Astrocyte of the cerebellum (primary cell): ENCODE measurements at places on chromosomes 2 and 18.

DNA sequence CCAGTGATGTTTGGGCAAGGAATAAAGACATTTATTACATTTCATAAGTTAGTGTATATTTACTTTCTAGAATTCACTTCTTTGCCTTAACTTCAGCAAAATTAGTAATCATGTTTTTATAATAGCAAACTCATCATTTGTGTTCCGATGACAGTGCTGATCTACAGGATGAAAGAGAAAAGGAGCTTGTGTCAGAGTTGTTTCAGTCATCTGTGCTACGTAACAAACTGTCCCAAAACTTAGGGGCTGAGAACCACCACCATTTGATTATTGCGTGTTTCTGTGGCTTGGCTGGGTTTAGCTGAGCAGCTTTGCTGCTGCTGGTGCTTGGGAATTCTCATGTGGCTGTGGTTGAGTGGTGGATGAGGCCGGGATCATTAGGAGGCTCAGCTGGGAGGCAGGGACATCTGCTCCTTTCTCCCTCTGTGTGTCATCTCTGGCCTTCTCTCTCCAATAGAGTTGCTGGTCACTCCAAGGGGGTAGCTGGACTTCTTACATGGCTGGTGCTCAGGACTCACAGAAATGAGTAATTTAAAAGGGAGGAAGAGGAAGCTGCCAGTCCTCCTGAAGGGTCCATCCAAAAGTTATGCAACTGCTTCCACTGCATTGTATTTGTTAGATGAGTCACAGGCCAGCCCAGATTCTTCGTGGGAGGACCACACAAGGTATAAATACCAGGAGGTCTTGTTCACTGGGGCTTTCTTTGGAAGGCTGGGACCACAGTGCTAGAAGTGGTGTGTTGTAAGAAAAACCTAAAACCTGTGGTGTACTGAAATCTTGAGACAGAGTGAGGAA is 43.4 kb upstream of the HAAO start:
- DNase-seq = peak; percentile 99

GRCh38 chr18:60215432-60215831 is 157.1 kb downstream of the MC4R start:
- no peak for DNase-seq

GRCh38 chr2:19810637-19811036 is 91.1 kb downstream of the TTC32 start:
- no peak for DNase-seq

- DNase-seq = no peak
Observed at GRCh38 chr2:6723865-6724604, 141.7 kb downstream of the CMPK2 start.

DNA sequence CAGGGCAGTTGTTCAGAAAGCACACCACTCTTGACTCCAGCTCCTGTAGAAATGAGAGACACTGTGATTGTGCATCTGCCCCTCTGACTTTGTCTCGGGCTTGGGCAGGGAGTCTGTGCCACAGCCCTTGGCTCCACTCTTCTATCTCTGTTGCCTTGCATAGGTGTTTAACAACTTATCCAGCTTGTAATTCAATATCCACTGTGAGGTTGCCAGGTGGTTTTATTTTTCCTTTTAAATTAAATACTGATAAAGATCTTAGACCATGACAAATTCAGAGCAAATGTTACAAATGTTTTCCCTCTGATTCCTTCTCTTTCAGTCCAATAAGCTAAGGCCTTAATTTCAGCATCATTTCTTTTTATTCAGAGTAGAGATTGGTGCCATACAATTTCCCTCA is 421.7 kb downstream of the STK39 start:
- DNase-seq = peak; percentile 35

DNA sequence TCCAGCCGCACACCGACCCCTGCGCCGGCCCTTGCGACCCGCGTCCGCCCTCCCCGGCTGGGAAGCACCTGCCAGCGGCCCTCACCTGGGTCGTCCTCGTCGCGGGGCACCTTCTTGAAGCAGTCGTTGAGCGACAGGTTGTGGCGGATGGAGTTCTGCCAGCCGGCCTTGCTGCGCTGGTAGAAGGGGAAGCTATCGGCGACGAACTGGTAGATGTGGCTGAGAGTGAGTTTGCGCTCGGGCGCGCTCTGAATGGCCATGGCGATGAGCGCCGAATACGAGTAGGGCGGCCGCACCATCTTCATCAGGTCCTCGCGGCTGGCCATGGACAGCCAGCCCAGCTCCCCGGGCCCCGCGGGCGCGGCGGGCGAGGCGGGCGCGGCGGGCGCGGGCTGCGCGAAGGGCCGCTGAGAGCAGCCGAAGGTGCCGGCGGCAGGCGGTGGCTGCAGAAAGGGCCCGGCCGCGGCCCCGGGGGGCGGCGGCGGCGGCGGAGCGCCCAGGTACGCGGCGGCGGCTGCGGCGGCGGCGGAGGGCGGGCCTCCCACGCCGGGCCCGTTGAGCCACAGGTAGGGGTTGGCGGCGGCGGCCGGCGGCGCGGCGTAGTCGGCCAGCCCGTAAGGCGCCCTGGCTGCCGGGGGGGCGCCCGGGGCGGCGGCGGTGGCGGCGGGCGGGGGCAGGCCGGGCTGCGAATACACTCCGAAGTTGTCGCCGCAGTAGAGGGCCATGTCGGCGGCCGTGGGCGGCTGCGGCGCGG is 505 bp downstream of the FOXI3 start:
- no peak for DNase-seq

GRCh38 chr18:48459016-48459415 is 49.8 kb upstream of the ZBTB7C start:
- DNase-seq = no peak

- DNase-seq = no peak
Observed at GRCh38 chr2:108909275-108909823, 79.7 kb downstream of the EDAR start.

DNA sequence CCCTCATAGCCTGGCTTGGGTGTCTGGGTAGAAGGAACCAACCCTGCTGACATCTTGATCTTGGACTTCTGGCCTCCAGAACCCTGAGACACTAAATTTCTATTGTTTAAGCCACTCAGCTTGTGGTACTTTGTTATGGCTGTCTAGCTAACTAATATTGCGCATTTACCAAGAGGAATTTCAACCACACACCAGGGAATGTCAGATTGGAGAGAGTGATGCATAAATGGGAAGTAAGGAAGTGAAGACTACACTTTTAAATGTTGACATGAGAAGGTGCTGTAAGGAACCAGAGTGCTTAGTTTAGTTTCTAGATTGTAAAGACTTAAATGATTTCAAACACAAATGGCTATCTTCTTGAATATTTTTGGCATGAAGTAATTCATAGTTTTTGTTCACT is 98.9 kb upstream of the ITGB6 start:
- DNase-seq = no peak

GRCh38 chr2:43848214-43848613 is 9.4 kb downstream of the ABCG8 start:
- DNase-seq = no peak

DNA sequence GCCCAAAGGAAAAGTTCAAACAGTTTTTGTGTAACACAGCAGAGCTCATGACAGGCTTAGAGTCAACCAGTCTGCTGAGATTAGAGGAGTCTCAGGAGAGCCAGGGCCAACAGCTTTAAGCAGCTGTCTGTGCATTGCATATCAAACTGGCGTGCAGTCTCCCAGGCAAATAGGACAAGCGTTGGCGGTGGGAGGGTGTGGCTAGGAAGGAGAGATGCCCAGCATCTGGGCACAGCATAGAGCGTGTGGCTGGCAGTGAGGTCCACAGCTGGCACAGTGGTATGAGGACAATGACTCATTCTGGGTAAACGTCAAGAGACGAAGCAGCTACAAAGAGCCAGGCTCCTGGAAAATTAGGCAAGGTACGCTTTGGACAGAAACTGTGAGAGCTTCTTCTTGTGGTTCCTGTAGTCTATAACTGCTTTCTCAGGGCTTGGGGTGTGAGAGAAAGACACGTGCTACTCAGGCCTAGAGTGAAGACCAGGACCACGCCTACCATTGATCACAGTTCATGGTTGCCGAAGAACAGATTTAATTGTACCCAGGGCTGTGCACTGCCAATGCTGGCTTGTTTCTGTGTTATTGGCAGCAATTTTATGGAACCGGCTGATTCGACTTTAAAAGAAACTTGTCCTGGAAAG is 14.8 kb downstream of the ZAP70 start:
- DNase-seq = no peak

DNA sequence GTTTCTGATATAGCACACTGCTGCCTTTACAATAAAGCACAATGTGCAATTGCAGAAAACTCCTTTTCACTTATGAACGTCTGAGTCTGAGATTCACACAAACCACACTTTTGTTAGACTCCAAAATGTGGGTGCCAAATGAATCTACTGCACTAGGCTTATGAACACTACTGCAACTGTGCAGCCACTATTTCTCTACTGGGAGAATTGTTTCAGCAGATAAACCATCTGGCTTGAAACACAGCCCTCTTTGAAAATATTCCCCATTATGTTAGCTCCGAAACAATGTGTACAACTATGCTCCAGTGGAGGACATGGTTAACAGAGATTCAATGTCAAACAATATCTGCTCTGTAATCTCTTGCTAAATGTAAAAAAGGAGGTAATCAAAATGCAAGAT is 188.7 kb upstream of the ZEB2 start:
- DNase-seq = no peak

- DNase-seq = no peak
Observed at GRCh38 chr2:191171286-191171685, 20.5 kb upstream of the STAT4 start.

GRCh38 chr2:137221797-137222492 is 456.6 kb downstream of the THSD7B start:
- no peak for DNase-seq

- DNase-seq = peak; percentile 3
Observed at GRCh38 chr18:50429207-50429948, 54.5 kb downstream of the SKA1 start.

- no peak for DNase-seq
Observed at GRCh38 chr2:1907291-1907690, 163.0 kb upstream of the PXDN start.

DNA sequence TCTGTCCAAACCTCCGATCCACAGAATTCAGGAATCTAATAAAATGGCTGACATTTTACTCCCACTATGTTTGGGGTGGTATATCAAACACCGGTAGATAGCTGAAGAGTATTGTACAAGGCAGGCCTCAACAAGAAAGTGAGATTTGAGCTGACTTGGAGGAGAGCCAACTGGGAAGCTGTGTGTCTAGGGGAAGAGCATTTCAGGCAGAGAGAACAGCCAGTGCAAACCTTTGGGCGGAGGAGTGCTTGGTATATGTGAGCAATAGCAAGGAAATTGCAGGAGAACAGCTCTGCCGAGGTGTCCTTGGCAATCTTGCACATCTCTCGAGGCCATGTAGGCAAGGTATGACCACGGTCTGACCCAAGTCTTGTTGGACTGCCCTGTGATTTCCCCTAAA is 1.8 kb upstream of the MERTK start:
- DNase-seq = no peak

DNA sequence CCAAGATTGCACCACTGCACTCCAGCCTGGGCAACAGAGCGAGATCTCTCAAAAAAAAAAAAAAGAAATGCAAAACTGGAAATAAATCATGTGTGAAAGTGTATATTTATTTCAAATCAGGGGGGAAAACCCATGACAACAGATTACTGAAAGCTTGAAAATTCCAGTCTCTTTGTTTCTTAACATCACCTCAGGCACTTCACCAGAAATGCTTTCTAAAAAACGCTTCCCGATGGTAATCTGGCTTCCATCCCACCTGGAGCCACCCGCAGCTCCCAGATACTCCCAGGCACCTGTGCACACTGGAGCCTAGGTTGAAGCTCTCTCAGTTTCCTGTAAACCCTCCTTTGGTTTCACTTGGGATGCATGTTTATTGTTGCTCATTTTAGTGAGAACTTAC is 7.2 kb upstream of the ITGB6 start:
- DNase-seq = no peak

DNA sequence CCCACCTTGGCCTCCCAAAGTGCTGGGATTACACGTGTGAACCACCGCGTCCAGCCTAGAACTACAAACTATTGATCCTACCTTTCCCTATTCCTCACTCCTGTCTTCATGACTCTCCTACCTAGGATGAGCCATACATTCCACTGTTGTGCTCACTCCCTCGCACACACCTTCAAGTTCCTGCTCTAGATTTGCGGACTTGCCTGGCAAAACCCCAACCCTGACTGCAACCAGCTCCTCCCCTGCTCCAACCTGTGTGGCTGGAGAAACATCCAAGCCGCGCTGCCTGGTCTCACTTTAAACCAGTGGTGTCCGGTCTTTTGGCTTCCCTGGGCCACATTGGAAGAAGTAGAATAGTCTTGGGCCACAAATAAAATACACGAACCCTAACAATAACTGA is 5.0 kb upstream of the DNPEP start:
- DNase-seq = no peak

DNA sequence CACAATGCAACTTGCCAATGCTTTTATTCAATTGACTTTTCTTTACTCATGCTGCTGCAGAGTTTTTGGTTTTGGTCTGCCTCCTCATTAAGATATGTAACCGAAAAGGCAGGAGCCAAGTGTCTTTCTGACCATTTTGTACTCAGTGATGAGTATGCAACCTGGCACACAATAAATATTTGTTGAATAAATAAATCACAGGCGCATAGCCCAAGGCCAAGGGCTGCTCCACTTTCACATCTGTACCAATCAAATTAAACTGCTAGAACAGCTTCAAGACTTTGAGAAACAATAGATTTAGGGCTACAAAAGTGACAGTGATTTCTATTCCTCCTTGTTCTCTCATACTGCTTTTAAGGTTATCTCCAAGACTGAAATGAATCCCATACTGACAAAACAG is 828.2 kb downstream of the RNF144A start:
- DNase-seq = no peak

DNA sequence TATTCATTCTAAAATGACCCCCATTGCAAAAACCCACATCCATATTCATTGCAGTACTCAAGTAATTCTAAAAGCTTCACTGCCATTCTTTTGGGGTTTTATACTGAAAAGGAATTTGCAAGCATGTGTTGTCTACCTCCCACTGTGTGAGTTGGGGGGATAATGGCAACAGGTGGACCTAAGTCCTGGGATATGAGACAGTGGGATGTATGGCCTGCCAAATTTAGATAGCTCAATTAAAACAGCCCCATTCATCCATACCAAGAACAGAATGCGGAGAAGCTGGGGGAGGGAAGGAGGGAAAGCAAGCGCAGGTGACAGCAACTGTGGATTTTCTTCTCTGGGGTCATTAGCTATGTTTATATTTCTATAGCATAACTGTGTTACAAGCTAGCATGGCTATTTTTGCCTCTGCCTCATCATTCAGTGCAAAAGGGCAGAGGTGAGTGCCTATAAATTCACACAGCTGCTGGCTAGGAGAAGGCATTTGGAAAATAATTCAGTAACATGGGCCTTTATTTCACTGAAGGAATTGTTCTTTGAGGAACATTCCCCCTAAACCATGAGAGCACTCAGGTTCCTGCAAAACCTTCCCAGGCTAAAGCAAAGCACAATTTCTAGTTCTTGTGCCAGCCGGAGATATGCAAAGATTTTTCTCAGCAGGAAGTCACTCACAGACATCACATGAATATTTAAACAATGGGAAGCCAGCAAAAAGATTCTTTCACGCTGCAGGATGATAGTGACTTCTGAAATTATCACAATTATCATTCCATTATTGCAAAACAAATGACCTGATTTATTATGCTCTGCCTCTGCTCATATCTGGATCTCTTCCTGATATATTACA is 393.9 kb upstream of the ACVR2A start:
- no peak for DNase-seq

GRCh38 chr2:192126426-192126825 is 68.3 kb downstream of the TMEFF2 start:
- no peak for DNase-seq
